ENCODE measurements at places on chromosomes 3 and 15.

- DNase-seq = no peak
These were observed 128.9 kb upstream of the BHLHE40 start for GRCh38 chr3:4850211-4850927.

- no peak for DNase-seq
These were observed 48.3 kb upstream of the TRIM42 start for GRCh38 chr3:140629357-140630137.

DNA sequence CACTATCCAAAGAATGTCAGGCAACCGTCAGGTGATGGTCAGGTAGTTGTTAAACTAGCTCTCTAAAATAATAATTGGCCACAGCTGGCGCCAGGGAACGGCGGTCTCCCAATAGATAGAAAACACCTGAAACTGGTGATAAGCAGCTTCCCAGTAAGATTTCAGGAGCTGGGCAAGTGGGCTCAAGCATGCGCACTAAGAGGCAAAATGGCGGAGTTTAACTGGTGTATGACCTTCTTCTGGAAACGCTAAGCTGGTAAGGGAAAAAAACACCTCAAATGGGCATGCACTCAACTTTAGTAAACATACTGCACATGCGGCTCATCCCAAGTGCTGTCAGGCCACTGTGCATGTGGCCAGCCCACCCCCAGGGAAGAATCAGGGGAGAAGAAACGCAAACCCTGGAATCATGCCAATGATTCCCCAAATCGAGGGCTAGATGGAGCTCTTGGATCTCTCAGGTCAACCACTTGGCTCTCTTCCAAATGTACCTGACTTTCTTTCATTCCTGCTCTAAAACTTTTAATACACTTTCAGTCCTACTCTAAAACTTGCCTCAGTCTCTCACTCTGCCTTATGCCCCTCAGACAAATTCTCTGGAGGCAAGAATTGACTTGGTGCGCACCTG is 195.0 kb downstream of the ZNF621 start:
- no peak for DNase-seq

DNA sequence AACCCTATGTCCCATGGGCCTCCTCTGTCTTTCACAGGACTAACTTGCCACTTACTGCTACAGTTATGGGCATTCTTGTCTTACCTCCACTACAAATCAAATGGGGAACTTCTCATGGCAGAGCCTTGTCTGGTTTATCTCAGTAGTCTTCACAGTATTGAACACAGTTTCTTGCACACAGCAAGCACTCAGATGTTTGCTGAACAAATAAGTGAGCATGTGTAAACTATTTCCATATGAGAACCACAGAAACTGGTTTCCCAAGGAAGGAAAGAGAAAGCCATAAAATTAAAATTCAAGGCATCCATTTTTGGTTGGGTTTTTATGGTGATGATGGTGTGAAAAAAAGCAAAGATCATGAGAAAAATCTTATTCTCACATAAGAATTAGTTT is 189.2 kb downstream of the MEX3B start:
- no peak for DNase-seq

GRCh38 chr3:159922861-159923312 is 65.7 kb upstream of the IL12A start:
- DNase-seq = no peak

DNA sequence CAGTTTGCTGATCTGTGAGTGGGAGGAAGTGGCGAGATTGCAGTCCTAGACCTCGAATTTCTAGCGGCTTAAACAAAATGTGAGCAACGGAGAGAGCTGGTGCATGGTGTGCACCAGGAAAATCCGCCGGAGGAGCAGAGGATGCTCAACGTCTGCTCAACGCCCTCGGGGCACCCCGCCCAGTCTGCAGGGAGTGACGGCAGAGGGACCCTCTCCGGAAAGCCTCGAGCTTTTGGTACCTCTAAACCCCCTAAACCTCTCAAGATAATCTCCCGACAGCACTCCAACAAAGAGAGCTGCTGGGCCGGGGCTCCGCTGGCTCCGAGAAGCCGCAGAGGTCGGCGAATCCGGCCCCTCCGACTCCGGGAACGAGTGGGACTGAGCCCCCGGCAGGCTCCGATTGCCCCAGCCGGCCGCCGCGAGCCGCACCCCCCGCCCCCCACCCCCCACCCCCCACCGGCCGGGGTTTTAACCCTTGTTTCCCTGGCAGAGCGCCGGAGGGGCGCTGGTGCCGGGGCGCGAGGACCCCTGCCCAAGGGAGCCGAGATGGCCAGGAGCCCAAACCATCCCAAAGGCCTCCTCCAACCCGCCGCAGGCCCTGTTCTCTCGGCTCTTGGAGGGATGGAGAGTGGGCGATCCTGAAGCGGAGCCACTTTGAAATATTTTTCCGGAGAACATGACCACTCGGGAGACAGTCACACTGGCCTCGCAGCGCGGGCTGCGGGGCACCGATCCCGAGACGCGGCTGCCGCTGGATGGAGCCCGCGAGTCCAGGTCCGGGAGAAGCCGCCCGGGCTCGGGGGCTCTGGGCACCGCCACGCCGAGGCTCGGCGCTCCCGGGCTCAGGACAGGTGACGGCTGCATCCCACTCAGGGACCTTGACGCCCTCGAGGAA is 1.5 kb downstream of the MEGF11 start:
- peak; percentile 12 for DNase-seq

- DNase-seq = no peak
These were observed 63.4 kb downstream of the EOMES start for GRCh38 chr3:27658741-27659140.

DNA sequence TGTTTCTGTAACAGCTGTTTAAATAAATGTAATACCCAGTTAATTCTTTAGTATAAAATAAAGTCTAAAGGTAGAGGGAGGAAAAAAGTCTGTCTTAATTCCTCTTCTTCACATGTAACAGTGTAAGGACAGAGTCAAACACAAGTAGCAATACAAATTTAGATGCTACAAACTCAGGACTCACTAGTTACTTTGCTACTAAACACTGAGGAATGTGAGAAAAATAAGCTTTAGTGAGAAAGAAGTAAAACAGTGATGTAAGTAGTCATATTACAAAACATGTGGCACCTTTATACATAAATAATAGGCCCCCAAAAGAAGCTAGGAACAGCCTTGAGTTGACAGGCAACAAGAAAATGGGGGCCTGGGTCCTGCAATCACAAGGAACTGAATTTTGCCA is 113.0 kb downstream of the TBC1D5 start:
- no peak for DNase-seq

DNA sequence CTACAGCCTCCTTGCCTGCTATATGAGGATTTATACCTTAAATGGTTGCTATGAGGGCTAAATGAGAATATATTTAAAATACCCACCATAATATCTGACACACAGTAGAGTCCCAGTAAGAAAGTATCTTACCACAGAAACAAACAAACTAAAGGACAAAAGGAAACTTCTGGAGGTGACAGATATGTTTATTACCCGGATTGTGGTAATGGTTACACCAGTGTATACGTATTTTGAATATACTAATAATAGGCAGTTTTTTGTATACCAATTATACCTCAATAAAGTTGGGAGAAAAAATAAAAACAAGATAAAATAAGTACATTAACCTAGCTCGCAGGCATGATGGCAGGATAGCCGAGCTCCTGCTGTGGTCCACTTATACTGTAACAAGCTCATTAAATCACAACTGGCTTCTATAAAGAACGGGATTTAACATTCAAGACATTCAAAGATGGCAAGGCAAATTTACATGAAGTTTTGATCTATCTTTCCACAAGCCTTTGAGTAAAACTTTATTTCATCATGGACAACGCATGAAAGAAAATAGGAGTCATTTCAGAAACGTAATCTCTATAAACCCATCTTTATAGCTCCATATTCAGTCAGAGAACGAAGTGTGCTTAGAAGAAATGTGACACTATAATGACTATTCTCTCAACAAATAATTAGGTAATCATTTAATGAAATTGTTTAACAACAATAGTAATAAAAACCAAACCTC is 1.5 kb downstream of the RPN1 start:
- DNase-seq = no peak

DNA sequence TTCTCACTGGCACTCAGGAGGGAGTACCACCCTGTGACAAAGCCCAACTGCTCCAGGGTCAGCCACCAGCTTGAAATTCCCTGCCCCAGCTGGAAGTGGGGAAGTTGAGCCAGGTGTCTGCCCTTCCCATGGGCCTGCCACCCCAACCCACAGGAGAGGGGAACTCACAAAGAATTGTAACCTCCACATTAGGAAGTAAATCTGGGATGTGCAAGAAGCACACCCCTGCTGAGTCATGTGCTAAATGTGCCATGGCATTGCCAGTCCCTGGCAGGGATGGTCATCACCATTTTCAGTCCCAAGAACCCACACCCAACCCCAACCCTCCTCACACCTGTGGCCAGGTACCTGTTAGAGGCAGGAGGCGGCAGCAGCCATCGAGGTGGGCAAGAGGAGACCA is 165.2 kb upstream of the THBS1 start:
- no peak for DNase-seq

- DNase-seq = no peak
These were observed 101.5 kb upstream of the ASB14 start for GRCh38 chr3:57393977-57394376.
